Testis (tissue), 5 donors: ENCODE measurements at places on chromosomes 7 and 10. TPM values are rescaled to one million over a fixed set of nuclear protein-coding genes. Genes with fewer than 3 reads are reported as not detected.

Gene MMD2
- total RNA-seq: 32.0 TPM

Gene PVRIG
- 3.3 TPM for total RNA-seq

Gene GIMAP1
- 1.4 TPM for total RNA-seq

Gene LIPK
- total RNA-seq: not detected

Gene TMEM213
- total RNA-seq: 0.31 TPM

Gene ANXA8L1
- total RNA-seq: 2.2 TPM

Gene C10orf105
- total RNA-seq: 0.87 TPM

Gene PLPP4
- 21.9 TPM for total RNA-seq

DNA sequence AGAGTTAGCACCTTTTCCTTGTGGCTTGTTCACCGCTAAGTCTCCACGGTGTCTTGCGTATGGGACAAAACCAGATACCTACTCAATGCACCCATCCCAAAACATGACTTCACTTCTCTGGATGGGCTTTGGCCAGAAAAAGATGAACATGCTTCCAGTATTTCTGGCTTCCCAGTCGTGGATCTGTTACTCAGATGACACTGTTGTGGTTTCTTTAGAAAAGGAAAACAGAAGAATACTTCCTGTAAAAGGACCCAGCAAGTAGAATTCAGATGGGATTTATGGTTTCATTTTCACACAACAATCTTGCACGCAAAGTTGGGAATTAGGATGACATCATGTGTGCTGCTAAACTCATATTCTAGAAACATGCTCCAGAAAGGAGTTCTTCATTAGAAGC is 216.7 kb downstream of the ADAM12 start:
- DNase-seq: no peak
- peaks cover 3% of the 10 kb centered on the region for H3K4me1 ChIP-seq
- no peaks in the 10 kb centered on the region for H3K36me3 ChIP-seq

DNA sequence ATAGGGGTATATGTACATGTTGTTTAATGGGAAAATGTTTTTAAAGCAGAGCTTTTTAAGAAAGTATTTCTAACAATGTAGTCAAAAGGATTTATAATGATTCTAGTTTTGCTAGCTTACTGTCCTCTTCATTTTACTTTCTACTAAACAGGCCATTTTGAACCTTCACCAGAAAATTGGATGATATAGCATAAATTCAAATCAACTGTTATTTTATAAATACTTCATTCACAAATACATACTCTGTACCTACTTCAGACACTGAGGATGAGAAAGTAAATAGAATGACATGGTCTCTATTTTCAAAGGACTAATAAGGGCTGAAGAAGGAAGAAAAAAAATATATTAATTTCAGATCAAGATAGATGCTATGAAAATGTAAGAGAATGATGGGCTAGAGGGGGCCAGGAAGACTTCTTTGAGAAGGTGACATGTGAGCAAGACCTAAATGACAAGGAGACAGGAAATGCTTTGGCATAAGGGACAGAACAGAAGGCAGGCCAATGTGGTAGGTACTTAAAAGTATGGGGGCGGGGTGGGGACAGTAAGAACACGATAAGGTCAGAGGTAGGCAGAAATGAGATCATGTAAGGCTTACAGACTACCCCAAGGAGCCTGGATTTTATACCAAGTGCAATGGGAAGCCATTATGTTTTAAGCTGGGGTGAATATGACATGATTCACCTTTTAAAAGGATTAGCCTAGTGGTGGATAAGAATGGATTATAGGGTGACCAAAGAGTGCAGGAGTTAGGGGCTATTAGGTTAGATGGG is 5.2 kb downstream of the NAMPT start:
- H3K36me3 ChIP-seq: no peaks in the 10 kb centered on the region
- no peak overlapping the region for H3K4me3 ChIP-seq
- no peak overlapping the region for H3K27ac ChIP-seq
- H3K27me3 ChIP-seq: no peaks in the 10 kb centered on the region
- no peak for DNase-seq

DNA sequence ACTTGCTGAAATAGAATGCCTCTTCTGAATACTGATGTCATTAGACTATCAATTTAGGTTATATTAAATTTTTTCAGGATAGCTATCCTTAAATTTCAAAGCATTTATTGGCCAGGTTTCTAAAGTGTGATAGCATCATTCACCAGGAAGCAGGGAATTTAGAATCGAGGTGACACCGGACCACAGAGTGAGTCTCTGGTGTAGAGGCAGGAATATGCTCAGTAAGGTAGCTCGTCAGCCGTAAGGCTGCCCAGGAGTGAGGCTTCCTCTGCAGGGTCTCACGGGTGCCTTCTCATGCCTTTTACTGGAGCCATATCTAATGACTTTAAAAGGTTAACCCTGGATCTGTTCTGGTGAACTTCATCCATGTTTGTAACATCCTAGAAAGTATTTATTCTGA is 170.8 kb upstream of the KLF14 start:
- H3K36me3 ChIP-seq: no peaks in the 10 kb centered on the region
- H3K4me1 ChIP-seq: peaks cover 28% of the 10 kb centered on the region
- no peaks in the 10 kb centered on the region for H3K27me3 ChIP-seq
- no peak for DNase-seq
- no peak overlapping the region for H3K4me3 ChIP-seq

DNA sequence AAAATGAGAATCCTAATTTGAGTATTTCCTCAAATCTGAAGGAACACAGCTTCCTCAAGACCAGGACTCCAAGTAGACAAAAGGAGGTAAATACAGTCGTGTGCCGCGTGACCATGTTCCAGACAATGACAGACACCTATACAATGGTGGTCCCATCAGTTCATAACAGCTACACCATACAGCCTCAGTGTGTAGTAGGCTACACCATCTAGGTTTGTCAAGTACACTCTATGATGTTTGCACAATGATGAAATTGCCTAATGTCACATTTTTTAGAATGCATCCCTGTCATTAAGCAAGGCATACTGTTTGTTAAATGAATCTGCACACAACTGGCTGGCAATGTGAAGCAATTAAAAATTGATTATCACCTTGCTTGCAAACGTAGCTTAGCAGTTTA is 107.9 kb downstream of the PROSER2 start:
- no peak for DNase-seq
- no peak overlapping the region for H3K27ac ChIP-seq
- H3K4me3 ChIP-seq: no peak overlapping the region
- H3K27me3 ChIP-seq: no peaks in the 10 kb centered on the region
- H3K36me3 ChIP-seq: no peaks in the 10 kb centered on the region

DNA sequence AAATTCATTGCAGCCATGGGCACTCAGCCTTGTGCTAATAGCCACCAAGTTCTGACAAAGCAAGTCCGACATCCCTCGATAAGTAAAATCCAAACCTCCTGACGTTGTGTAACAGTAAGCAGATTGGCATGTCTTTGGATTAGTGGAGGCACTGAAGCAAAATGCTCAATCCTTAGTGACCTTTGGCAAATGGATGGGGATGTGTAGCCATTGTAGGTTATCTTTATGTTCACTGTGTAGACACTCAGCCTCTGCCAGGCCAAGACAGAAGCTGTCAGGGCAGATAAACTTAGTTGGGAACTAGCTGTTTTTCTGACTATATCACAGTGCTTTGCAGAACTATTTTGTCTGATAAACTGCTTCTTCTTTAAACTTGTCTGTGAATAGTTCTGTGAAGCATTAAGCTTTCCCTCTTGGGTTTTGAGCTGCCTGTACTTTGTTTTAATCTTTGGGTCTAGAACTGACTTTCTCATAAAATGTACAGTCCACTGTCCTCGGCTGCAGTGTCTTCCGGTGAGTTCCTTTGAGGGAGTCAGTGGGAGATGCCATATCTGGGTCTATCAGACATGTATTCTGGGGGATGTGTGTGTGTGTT is 220.8 kb downstream of the LRMDA start:
- no peak for DNase-seq
- H3K36me3 ChIP-seq: no peaks in the 10 kb centered on the region
- H3K4me3 ChIP-seq: no peak overlapping the region
- H3K27ac ChIP-seq: peak overlapping the region; percentile 16
- H3K4me1 ChIP-seq: peaks cover 35% of the 10 kb centered on the region
- no peaks in the 10 kb centered on the region for H3K27me3 ChIP-seq

GRCh38 chr10:26770069-26770468 is 72.6 kb downstream of the PDSS1 start:
- H3K27me3 ChIP-seq: no peaks in the 10 kb centered on the region
- H3K27ac ChIP-seq: no peak overlapping the region
- no peak overlapping the region for H3K4me3 ChIP-seq

GRCh38 chr7:55070271-55070743 is 51.5 kb downstream of the EGFR start:
- no peaks in the 10 kb centered on the region for H3K36me3 ChIP-seq
- H3K27ac ChIP-seq: no peak overlapping the region
- peaks cover 42% of the 10 kb centered on the region for H3K4me1 ChIP-seq
- H3K27me3 ChIP-seq: no peaks in the 10 kb centered on the region
- no peak for DNase-seq

DNA sequence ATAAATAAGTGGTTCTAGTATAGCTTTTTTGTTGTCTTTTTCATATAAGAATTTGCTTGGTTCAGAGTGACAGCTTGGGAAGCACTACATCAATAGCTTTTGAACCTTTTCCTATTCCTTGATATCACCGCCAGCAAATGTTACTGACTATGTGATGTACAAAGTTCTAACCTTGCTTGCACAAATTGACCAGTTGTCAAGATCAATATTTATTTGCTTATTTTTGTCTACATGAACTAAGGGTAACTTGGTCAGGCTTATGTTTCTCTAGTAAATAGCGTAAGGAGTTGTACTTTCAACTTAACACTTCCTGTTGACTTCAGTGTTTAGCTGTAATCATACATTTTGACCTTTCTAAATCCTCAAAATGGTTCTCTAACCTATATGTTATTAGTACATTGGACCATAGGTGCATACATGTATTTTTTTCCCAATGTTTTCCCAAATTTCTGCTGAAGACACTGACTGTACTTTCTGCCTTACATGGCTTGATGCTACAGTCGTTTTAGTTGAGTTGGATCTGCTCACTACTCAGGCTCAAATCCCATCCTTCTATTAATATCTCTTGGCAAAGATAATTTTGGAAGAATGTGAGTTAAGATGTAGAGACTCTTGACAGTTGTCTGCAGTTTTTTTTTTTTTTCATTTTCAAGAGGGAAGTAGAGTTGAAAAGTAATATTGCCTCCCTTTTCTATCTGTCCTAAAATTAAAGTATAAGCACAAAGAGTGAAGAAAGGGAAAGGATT is 239.1 kb upstream of the KAT6B start:
- peaks cover 30% of the 10 kb centered on the region for H3K4me1 ChIP-seq
- no peaks in the 10 kb centered on the region for H3K36me3 ChIP-seq
- DNase-seq: no peak
- H3K27ac ChIP-seq: no peak overlapping the region

DNA sequence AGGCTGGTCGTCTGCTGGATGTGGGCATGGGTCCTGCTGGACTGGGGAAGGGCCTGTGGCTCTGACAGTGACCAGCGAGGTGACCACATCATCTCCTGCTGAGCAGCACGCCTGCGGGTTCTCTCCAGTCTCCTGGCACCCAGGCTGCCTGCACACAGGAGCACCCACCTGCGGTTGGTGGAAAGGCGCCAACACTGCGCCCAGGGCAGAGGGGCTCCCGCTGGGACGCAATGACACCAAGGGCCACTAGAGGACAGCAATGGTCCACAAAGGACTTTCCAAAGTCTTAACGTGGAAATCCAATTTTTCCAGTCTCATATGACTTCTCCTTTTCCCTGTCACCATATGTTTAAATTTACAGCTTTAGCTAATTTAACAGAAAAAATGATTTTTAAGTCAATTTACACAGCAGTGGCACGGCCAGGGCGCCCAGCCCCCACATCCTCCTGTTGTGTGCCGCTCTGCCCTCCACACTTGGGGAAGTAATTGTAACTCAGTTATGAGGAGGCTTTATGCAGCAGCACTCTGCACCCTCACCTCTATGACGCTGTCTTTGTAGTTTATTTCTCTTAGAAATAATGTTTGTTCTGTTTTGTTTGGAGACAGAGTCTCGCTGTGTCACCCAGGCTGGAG is 38.1 kb downstream of the CFAP46 start:
- no peak overlapping the region for H3K27ac ChIP-seq
- DNase-seq: peak; percentile 49
- no peaks in the 10 kb centered on the region for H3K4me1 ChIP-seq
- H3K36me3 ChIP-seq: no peaks in the 10 kb centered on the region

DNA sequence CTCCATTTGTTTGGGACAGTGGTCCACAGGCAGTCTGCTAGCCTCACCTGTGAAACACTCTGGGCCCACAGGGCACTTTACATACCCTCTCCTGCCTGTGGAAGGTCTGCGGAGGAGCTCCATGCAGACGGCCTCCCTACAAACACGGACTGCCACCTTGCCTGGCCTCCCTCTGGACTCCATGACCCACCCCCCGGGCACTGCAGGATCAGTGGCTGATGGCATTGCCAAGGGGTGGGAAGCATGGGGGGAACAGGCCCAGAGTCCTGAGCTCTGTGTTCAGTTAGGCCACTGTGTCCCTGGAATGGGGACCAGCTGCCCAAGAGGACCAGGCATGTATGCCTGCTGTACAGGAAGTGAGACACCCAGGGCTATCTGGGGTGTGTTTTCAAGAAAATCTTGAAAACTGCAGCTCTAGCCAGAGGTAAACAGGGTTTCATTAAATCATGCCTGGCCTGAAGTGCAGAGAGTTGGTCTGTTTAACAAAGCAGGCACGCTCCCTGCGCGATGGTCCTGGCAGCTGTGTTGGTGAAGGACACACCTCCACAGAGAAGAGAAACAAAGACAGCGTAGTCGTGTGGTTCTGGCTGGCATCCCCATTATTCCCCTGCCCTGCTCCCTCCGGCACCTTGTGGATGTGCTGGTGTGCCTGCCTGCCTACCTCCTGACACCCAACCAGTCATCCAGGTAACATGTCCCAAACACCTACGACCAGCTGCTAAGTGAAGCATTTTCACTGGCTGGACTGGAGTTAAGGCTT is 470.8 kb upstream of the ZMIZ1 start:
- no peak overlapping the region for H3K27ac ChIP-seq
- H3K4me1 ChIP-seq: no peaks in the 10 kb centered on the region
- DNase-seq: no peak
- H3K36me3 ChIP-seq: no peaks in the 10 kb centered on the region
- H3K27me3 ChIP-seq: no peaks in the 10 kb centered on the region

- no peak overlapping the region for H3K27ac ChIP-seq
- no peak for DNase-seq
- peaks cover 3% of the 10 kb centered on the region for H3K4me1 ChIP-seq
- H3K4me3 ChIP-seq: peak overlapping the region; percentile 52
These were observed 6.2 kb downstream of the HHEX start for GRCh38 chr10:92695679-92696605.

DNA sequence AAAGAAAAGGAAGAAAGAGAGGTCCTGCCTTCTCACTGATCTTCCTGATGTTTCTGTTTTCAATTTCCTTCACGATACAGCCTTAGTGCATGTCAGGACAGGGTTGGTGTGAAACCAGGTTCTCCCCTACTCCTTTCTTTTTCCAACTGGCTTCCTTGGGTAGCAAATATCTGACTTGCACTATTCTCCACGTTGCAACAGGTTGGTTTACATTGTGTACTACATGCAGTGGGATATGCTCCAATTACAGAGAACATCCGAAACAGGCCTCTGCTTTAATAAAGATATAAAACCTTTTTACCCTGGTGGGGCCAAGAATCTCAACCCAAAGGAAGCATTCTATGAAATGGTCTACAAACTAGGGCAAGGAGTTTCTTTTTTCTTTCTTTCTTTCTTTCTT is 16.9 kb upstream of the CREB5 start:
- no peaks in the 10 kb centered on the region for H3K4me1 ChIP-seq
- no peak overlapping the region for H3K4me3 ChIP-seq
- no peak for DNase-seq
